Left forelimb (tissue), 1 donor: ENCODE measurements at places on chromosomes 11 and 22.

DNA sequence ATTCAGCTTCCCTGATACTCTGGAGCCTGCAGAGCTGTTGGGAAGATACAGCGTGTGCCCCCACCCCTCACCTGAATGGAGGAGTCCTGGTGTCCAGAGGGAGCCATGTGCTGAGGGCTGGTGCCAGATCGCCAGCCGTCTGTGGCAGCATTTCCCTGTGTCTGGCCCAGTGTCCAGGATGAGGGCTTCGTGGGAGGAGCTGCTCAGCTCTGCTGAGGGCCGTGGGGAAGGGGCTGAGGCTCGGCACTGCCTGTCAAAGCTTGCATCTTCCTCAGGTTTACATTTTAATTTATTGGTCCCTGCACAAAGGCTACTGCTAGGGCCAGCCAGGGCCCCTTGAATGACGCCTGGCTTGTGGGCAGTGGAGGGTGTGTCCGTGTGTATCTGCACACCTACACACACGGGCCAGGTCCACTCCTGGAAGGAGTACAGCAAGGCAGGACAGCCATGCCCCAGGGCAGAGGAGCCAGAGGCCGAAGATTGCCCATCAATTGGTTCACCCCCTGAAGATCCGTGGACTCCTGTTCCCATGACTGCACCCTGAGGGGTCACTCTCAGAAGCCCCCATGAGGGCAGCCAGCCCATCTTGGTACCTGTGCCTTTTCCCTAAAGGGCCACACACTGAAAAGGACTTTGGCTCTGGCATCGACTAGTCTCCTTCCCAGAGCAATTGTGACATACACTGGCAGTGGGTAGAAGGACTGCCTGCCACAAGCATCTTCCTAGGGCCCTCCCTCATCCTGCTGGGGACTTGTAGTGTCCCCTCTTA lies 107.7 kb upstream of the PARVA start:
- no peak for DNase-seq

DNA sequence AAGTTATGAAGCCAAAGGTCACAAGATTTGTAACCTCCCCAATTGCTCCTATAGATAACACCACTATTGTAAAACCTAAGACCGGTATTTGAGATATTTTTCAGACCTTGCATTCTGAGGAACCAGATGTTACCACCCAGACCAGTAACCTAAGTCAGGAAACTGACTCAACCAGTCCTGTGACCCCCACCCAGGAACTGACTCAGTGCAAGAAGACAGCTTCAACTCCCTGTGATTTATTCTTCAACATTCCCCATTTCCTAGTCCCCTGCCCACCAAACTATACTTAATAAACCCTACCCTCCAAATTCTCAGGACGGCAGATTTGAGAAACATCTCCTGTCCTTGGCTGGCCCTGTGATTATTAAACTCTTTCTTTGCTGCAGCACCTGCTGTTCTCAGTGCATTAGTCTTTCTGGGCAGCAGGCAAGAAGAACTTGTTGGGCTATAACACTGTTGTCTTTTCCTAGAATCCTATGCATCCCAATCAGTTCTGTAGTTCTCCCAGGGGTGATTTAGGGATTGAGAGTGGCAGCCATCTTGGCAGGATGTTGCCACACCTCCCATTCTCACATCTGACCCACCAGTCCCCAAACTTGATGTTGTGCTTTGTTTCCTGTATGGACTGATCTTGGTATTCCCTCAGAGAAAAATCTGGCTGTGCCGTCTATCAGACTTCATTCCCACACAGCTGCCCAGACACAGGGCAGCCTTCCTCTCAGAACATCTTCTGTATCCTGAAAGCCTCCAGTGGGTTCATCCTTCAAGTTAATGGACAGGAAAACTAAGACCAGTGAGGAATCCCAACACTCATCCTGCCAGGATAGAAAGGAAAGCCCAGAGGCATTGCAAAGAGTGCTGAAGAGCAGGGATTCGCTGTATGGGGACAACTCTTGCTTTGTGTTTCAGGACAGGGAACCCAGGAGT lies 104.0 kb downstream of the PDE2A start:
- DNase-seq = peak; percentile 11

- DNase-seq = no peak
Measured at GRCh38 chr22:24053481-24054226, 42.5 kb downstream of the CABIN1 start.

DNA sequence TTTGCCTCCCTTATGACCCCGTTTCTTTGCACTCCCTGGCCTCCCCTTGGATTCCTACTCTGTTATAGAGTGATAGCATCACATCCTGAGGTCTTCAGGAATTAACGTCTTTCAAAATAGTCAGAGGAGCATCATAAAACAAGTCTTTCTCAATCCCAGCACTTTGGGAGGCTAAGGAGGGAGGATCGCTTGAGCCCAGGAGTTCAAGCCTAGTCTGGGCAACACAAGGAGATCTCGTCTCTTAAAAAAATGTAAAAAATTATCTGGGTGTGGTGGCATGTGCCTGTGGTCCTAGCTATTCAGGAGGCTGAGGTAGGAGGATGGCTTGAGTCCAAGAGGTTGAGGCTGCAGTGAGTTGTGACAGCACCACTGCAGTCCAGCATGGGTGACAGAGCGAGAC lies 68.7 kb upstream of the AMPD3 start:
- no peak for DNase-seq

GRCh38 chr11:35800970-35801953 lies 138.7 kb downstream of the TRIM44 start:
- DNase-seq = no peak

DNA sequence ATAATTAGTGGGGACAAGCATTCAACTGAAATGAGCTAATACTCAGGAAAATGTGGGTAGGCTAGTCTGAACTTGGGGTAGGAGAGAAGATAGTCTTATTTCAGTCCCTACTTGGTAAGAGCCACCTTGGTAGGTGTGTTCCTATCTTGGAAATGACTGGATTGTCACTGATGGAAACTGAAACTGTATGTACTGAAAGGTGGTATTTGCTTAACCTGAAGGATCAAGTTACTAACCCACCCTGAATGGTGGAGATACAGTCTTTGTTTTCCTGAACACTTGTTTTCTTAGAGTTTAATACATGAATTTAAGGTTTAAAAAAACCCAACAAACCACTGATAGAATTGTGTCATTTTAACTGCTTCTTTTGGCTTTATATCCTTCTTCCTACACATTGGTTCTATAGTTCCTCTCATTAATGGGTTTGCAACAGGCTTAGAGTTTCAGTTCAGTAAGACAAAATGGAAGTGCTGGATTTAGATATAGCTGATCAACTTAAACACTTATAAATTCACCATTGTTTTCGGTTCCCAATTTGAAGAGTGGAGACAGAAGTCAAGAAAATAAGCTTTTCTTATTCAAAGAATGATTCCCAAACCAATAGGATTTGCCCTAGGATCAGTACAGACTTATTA lies 4.2 kb downstream of the FAR1 start:
- DNase-seq = no peak

DNA sequence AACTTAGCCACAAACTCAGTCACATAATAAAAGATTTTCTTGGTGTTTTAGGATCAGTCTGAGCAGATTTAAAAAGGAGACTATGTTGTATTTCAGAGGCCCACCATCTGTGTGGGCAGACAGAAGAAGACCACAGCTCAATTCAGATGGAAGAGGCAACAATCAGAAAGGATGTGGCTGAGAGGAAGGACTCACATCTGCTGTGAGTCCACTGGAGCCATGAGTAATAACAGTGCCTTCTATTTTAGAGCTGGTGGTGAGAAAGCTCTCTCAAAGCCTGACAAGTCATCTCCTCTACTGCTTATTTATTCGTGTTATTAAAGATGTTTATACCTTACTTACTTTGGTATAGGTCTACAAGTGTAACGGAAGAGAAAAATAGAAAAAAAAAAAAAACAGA lies 357.2 kb downstream of the OPCML start:
- no peak for DNase-seq

DNA sequence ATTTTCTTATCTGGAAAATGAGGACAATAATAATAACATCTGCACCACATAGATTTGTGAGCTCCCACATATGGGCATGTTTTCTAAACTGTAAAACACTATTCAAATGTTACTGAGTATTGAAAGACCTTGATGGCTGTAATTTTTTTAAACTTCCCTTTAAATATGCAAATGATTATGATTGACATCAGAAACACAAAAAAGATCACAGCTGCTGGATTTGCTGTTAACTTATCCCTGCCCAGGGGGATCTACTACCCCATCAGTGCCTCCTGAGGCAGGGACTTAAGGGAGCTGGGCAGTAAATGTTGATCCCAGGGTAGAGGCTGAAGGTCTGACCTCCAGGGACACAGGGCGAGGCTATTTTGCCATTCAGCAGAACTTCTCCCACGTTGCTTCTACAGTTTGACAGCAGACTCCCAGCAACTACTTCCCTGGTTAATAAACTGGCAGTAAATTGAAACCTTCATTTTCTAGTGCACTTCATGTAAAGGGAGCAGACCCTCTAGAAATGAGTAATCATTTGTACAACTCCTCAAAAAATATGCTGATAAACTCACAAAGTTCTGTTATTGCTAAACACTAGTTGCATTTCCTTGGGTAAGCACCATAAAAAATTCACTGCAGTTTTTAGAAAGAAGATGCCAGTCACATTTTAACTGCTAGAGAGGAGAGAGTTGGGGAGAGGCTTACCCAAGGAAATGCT lies 20.3 kb downstream of the TMPRSS5 start:
- no peak for DNase-seq

DNA sequence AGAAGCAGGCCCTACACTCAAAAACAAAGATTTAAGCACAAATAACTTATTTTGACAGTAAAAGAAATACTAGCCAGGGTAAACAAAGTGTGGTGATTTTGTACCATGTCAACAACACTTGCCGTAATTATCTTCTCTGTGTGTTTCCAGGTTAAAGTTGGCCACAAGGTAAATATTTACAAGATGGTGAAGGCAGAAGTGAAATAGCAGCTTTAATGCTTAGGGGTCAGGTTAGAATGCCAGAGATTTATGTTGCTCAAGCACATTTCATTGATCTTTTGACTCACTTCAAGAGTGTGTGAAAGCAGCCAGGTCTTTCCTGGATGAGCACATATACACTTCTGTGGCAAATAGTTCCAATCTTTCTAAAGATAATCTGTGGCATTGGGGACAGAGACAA lies 270.2 kb upstream of the LUZP2 start:
- no peak for DNase-seq

- DNase-seq = no peak
Measured at GRCh38 chr11:62796281-62796680, 4.5 kb upstream of the TMEM223 start.

DNA sequence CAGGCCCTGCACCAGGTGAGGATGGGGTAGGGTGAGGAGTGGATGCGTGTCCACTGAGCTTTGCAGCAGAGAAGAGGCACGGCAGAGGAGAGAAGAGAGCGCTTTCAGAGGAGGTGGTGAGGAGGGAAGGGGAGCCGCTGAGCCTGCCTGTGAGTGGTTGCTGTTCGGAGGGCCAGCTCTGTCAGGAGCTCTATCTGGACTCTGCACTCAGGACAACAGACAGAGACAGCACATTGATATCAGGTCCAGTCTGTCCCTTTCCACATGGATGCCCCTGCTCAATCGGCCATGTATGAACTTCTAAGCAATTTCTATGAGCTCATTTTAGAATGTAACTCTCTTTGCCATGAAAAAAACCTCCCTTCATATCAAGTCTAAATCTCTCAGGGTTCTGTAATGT lies 158.6 kb downstream of the KIRREL3 start:
- DNase-seq = no peak

- DNase-seq = no peak
Measured at GRCh38 chr22:24554313-24555164, at the start of gene GUCD1. Gene GUCD1 (minus strand): TSS chr22:24555138. CDS start chr22:24554991, 147 bp downstream.

GRCh38 chr11:80320765-80321164 lies 879.9 kb upstream of the TENM4 start:
- DNase-seq = no peak

GRCh38 chr22:43443152-43443471 lies 31.3 kb downstream of the MPPED1 start:
- DNase-seq = no peak

GRCh38 chr11:117807482-117808327 lies 10.7 kb upstream of the DSCAML1 start:
- no peak for DNase-seq

- DNase-seq = no peak
Measured at GRCh38 chr11:116397602-116398084, 375.1 kb downstream of the BUD13 start.

DNA sequence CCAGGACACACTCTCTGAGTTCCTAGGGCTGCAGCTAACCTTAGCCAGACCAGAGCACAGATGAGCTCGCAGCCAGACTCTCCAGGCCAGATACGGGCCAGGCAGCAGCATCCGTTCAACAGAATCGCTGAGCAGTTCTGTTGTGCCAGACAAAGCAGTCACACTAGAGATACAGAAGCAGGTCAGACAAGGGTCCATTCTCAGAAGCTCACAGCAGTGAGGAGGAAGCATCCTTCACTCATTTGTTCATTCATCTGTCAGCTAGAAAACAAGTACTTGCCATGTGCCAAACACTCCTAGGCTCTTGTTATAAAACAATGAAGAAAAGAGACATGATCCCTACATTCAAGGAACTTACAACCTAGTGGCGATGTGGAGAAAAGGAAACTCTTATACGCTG lies 2.6 kb downstream of the LMO2 start:
- no peak for DNase-seq

GRCh38 chr22:39700565-39700964 lies 130.0 kb downstream of the CACNA1I start:
- no peak for DNase-seq

GRCh38 chr11:1751999-1752906 lies 1.9 kb upstream of the IFITM10 start:
- no peak for DNase-seq

GRCh38 chr11:69396051-69396947 lies 85.2 kb upstream of the LINC01488 start:
- DNase-seq = no peak

- no peak for DNase-seq
Measured at GRCh38 chr11:26675233-26675928, 46.5 kb downstream of the SLC5A12 start.

- DNase-seq = peak; percentile 30
Measured at GRCh38 chr11:119473901-119474681, 51.1 kb upstream of the THY1 start.

DNA sequence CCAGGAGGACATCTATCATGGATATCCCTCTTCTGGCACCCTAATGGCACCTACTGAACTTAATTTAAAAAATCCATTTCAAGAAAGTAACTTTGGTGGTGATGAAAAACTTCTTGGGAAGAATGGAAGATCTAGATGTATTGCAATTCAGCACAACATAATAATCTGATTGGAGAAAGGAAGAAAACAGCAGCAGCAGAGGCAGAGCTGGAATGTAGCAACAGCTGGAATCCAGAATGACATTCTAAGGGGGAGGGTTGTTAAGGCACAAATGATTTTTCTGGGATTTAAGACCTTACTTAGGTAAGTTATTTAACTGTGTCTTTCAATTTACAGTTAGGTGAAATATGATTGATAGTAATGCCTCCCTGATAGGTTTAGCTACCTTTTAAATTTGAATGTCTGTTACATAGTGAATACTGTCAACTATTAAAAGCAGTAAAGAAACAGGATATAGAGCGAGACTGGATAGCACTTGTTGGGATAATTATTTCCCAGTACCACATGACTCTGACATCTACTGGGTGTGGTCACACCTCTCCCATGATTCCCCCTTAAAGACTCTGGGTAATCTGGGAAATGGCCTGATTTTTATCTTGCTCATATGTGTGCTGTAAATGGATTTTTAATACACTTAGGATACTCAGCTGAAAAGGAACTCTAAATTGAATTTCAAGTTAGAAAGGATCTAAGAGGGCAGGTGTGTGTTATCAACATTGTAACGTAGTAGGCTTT lies 11.7 kb downstream of the CAPRIN1 start:
- DNase-seq = no peak

GRCh38 chr22:23293720-23294119 lies 113.4 kb downstream of the BCR start:
- DNase-seq = no peak
